K562 (cell line): ENCODE measurements at places on chromosomes 6 and 20. TPM values are rescaled to one million over a fixed set of nuclear protein-coding genes. Genes with fewer than 3 reads are reported as not detected.
A peak's percentile ranks its signal among the peaks of the same experiment; 100 is the strongest.

The RIMS1 gene
- not detected in 2 replicates for polyA plus RNA-seq

The SNTA1 gene
- polyA plus RNA-seq: 30.7 and 32.9 TPM in 2 replicates

DNA sequence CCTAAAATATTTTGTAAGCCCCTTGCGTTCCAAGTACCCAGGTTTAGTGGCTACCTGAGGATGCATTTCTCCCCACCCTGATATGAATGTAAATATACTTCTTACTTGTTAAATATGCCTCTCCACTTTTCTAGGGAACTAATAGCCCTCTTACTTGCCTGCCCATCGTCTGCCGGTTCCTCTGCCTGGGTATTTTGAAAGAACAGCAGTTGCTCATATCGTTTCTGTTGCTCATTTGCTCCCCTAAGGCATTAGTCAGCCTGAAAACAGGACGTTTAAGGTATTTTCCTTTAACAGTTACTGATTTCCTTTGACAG, 141.3 kb upstream of the CARMIL1 start:
- no peak for DNase-seq

- peak; percentile 19 for DNase-seq
Observed at GRCh38 chr6:122790423-122791309, 1.6 kb downstream of the SMPDL3A start.

GRCh38 chr20:5787796-5788165, 37.6 kb downstream of the SHLD1 start:
- no peak for DNase-seq

- DNase-seq: no peak
Observed at GRCh38 chr6:151493804-151494234, at the start of gene CCDC170. Gene CCDC170 (plus strand): TSS chr6:151494017. CDS start chr6:151494129, 112 bp downstream.

GRCh38 chr6:16690608-16691142, 70.6 kb downstream of the ATXN1 start:
- DNase-seq: no peak
